ENCODE measurements at places on chromosomes 1 and 21.

DNA sequence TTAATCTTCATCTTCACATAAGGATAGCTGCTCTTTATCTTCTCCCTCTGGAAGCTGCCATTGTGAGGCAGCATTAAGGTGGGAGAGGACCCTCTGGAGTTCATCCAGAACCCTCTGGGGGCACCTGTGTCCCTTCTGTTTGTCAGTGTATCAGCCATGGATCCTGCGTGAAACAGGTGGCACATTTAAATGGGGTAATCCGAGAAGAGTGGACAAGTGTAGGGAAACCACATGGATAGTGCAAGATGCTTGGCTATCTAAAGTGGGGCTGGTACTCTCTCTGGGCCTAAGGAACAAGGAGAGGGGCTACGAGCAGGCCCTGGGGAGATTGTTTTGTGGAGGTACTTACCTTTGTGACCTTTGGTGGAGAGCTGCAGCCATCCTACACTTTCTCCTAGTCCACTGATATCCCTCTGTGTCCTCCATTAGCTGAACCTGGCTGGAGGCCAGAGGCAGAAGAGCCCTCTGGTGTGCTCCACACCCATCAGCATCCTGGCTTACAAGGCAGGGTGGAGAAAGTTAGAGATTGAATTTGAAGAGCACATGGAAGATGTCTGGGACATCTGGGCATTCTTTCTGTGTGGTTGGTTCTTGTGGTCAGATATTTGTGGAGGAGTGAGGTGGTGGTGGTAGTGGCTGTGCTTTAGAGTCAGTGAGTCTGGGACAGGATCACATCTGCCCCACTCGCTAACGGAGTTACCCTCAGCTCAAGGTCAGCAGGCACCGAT lies 117.7 kb downstream of the FGGY start:
- no peak for DNase-seq

DNA sequence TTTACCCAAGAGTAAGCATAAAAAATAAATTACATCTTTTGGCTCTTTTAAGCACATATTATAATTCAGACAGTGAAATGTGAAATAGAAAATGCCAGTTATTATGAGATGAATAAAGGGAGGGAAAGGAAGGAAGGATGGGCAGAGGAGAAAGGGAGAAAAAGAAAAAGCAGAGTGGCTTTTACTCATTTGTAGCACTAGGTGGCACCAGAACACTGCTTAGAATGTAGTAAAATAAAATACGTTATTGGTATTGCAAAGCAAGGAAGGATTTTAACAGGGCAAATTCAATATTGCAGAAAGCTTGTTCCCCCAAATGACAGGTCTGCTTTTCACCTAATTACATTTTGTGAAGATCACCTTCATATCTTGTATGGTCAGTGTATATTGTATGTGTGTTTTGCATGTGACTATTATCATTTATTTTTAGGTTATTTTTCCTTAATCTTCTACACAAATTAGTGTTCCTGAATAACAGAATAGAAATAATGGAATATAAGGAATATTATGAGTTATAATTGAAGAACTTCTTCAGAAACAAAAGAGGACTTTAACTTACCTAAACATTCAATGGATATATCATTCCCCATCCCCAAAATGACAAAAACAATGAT lies 9.1 kb upstream of the PCNX2 start:
- DNase-seq, result peak; percentile 43

GRCh38 chr21:43835861-43836260 lies 29.2 kb upstream of the AGPAT3 start:
- no peak for DNase-seq

DNA sequence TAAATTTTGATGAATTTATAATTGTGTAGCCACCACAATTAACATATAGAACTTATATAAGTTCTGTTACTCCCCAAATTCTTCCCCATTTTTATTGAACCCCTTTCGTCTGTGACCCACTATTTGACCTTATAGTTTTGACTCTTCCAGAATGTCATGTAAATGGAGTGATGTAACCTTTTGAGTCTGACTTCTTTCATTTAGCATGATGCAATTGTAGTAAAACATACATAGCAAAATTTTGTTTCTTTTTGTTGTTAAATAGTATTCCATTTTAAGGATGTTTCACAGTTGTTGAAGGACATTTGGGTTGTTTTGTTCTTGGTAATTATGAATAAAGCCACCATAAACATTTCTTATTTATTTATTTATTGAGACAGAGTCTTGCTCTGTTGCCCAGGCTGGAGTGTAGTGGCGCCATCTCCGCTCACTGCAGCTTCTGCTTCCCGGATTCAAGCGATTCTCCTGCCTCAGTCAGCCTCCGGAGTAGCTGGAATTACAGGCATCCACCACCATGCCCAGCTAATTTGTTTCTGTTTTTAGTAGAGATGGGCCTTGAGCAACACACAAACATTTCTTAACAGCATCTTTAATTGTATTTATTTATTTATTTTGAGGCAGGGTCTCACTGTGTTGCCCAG lies 33.6 kb downstream of the RPRD2 start:
- DNase-seq, result no peak

- peak; percentile 33 for DNase-seq
Measured at GRCh38 chr1:41751804-41752513, 166.8 kb downstream of the HIVEP3 start.

- no peak for DNase-seq
Measured at GRCh38 chr1:158145173-158145719, 35.4 kb upstream of the CD1D start.

DNA sequence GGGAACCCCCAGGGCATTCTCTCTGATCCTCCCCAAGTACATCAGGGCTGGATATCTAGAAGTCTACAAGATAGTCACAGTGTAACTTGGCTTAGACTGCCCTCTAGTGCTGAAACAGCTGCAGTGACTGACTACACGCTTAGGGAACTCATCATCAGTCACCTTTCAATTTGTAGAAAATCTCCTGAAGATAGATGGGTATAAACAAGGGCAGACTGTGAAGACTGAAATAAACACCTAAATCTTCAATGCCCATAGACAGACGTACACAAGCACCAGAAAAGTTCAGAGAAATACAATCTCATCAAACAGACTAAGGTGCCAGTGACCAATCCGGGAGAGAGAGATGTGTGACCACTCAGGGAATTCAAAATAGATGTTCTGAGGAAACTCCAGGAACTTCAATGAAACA lies 46.6 kb downstream of the PACC1 start:
- peak; percentile 79 for DNase-seq

DNA sequence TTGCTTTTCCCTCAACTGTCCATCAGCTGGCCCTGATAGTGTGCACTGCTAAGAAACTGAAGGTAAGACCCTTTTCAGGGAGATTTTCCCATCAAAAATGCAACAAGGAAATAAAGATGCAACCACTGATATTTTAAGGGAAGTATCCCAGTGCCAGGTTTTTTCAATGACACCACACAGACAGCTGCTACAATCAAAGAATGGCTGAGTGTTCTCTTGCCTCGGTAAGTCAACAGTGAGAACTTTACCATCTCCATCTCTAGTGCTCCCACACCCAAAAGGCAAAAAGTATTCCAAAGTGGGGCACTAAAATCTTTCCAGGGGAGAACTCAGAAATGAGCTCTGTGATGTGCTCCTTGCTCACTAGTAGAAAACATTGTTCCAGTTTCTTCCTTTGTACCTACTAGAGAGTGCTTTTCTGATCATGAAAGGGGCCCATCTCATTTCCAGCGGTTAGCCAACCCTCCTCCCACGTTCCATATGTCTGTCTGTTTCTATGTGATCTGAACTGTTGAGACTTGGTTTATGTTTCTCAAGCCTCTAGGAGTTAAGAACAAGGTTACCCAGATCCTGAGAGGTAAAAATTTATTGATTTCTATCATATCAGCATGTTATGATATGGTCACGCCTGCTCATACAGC lies 67.6 kb upstream of the NEK2 start:
- no peak for DNase-seq

DNA sequence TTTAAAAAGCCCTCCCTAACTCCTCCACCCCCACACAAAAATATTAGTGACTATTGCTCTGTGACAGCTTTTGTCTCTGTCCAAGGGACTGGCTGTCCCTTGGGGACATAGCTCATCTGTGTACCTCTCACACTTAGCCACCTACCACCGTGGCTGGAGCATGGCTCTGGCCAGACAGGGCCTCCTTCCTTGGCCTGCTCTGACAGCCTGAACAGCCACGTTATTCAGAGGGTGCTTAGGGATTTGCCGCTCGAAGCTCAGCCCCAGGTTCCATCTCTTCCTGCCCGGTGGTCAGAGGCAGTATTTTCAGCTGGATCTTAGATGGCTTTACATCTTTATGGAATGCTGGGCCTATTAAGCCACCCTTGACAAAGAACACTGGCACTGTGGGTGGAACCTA lies 6.1 kb upstream of the CELSR2 start:
- DNase-seq, result no peak

DNA sequence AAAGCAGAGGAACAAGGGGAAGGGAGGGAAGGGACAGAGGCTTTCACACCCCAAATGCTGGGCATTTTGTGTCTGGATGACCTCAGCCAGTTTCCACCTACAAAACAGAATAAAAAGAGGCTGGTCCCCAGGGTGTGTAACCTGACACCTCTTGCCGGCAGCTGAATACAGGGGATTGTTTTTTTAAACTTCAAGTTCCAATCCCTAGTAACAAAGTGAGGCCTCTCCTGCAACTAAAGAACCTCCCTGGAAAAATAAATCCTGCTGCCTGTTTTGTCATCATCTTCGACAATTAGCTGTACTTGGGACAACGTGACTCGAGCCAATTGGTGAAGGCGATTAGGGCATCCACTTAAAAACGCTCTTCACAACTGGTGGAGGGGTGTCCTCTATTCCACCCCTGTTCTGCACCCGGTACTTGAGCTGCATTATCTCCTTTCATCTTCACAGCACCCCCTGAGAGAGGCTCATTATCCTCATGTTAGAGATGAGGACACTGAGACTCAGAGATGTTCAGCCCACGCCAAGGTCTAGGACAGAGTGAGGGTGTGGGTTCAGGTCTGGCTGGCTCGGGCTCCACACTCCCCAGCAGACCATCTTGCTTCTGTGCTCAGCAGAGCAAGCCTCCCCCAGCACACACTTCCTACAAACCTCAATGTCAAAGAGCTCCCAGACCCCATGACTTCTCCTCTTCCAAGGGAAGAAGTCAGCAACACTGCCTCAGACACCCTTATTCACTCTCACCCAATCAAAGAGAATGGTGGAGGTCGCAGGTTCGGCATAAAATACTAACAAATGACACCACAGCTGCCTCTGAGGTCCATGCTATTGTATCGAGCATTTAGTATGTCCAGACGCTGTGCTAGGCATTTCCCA lies 15.2 kb downstream of the ITPKB start:
- DNase-seq, result no peak

- no peak for DNase-seq
Measured at GRCh38 chr1:21050031-21050430, 126.7 kb downstream of the EIF4G3 start.

GRCh38 chr1:175783126-175783722 lies 39.8 kb upstream of the TNR start:
- DNase-seq, result no peak

- no peak for DNase-seq
Measured at GRCh38 chr1:165408518-165408917, 36.4 kb downstream of the RXRG start.

GRCh38 chr1:221690858-221691257 lies 51.0 kb downstream of the DUSP10 start:
- DNase-seq, result no peak

- DNase-seq, result no peak
Measured at GRCh38 chr1:120133228-120133927, 42.9 kb downstream of the SEC22B start.

- DNase-seq, result no peak
Measured at GRCh38 chr1:220827445-220828178, 40.9 kb downstream of the MTARC1 start.

DNA sequence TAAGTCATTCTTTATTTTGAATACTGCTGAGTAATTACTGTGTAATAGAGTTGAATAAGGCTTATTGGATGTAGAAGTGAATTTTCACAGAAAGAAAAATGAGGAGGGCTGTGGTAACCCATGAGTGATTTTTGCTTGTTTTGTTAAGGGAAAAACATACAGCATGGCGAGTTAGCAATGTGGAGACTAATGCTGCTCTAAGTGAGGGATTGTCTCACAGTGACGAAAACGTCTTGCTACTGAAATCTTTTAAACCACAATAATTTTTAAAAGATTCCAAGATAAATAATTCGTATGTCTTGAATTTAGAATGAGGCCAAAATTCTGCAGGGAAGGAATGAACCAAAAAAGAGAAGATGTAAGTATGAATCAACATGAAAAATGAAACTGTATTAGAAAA lies 16.2 kb upstream of the PLA2G4A start:
- DNase-seq, result no peak

DNA sequence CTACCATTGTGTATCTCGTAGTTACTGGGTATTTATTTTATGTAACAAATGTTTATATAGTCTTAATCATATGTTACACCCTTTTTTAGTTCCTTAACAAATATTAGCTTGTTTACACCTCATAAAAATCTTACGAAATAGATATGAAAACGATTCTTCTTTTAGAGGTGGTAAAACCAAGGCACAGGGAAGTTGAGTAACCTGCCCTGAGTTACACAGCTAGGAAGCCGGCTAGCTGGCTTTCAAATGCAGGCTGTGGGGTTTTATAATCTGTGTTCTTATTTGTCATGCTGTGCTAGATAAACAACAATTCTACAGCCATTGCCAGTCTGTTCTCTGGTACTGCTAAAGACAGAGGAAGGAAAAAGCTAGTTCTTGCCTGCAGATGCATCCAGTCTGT lies 109.6 kb downstream of the NOS1AP start:
- no peak for DNase-seq

GRCh38 chr1:8816264-8816663 lies 1.2 kb downstream of the RERE start:
- DNase-seq, result no peak

GRCh38 chr1:1069056-1069710 lies 4.9 kb downstream of the RNF223 start:
- DNase-seq, result peak; percentile 88

GRCh38 chr1:43973981-43974442 lies 748 bp upstream of the ATP6V0B start:
- no peak for DNase-seq

DNA sequence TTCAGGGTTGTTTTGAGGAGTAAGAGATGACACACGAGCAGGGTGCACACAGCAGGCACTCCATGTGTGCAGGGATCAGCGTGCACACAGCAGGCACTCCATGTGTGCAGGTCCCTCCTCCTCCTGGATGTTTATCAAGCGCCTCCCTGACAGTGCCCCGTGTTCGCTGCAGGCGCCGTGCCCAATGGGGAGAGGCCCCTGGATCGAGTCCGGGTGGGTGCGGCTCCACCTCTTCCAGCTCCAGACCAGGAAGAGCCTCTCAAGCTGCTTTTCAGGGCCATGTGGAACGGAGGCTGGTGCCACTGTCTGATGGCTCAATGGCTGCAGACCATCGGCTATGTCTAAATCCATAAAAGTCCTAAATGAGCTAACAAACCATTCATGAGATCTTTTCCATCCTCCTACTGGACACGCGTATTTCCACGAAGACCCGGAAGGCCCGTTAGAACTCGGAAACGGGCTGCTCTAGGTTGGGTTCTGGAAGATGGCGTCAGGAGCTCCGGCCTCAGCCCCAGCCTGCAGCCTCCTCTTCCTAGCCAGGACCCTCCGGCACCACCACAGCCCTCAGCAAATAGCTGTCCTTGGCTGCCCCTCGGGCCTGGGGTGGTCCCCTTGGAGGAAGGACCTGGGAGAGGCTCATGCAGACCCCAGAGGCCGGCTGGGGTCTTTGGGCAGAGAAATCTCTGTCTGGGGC lies 36.0 kb downstream of the RRP1 start:
- no peak for DNase-seq
